ENCODE measurements at places on chromosomes 1 and 21.

GRCh38 chr21:31708541-31708940, 23.4 kb downstream of the SCAF4 start:
- DNase-seq = no peak

DNA sequence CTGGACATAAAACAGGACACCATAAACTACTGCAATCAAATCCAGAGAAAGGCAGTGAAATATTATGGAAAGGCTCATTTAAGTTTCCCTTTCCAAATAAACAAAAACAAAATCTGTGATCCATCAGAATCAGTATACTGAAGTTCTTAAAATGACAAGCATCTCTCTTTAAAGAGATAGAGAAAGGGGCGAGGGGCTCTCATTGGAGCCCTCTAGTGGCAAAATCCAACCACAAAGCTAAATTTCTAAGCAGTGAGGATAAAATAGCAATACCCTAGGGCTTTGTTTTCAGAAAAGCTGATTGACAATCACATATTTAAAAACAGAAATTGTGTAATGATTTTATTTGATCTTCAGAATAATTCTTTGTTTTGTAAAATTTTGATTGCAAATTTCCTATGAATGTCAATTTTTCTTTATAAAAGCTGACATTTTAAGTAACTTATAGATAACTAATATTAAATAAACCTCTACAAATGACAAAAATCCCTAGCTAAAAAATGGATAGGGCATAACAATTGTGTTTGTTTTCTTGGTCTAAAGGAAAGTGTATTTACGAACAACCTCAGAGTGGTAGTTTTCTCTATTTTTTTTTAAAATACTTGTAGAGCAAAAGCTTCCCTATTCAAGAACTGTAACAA, 138.2 kb downstream of the COL24A1 start:
- DNase-seq = no peak

DNA sequence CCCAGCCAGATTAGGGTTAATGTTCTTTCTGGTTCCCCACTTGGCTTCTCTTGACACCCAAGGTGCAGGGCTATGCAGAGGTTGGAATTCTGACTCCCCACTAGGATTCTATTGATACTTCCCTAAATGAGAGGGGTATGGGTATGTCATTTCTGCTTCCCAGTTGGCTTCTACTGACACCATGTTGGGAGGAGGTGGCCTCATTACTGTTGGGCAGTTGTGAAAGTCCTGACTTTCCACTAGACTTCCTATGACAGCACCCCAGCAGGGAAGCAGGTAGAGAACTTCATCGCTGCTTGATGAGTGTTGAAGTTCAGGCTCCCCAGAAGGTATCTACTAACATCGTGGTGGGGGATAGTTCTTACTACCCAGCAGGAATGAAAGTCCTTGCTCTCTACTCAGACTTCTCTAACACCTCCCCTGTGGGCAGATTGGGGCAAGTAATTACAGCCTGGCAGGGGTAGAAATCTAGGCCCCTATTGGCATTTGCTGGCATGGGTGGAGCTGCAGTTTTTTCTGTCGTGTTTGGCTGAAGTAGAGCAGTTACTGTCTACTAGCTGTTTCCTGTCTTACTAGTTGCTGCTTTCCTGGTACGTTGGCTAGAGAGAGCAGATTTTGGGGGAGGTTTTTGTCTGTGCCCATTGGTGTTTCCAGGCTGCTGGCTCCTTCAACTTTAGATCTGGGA, 41.5 kb downstream of the ZYG11B start:
- no peak for DNase-seq

DNA sequence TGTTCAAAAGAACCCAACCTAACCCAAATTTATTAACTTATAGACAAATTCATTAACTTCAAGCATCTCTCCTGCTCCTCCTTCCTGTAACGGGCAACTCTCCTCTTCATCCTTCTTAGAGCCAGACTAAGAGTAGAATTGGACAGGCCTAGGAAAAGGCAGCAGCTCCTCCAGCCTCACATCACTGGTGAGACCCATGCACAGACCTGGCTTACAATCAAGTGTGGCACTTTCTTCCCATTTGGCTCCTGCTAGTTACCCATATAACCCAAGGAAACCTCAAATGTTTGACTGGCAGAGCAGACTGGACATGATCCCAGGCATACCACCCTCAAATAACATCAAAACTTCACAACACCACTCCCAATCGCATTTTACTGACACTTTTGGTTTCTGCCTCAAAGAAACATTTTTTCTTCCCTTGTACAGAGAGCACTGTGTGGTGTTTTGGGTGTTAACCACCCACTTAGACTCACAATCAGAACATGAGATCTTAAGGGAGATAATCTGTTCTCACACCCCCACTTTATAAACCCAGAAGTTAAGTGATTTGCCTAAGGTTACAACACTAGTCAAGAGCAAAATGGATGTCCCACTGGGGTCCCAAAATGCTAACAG, 101.4 kb downstream of the SIPA1L2 start:
- no peak for DNase-seq

DNA sequence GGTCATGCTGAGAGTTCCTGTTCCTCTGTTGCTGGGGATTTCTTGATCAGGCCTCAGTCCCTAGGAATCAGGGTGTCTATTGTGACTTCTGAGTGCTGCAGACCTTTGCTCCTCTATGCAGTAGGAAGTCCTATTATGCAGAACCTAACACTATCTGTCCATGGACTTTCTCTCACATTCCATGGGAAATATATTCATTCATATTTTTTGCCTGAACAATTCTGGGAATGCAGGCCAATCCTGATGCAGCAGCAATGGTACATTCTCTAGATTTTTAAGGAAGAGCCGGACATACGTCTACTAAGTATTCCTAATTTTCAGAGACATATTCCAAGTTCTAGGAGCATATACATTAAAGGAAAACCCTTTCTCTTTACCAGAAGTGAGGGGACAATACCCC, 61.1 kb upstream of the C1orf87 start:
- DNase-seq = no peak

GRCh38 chr21:34826836-34827235, 158.0 kb downstream of the CLIC6 start:
- DNase-seq = no peak

- DNase-seq = no peak
Measured at GRCh38 chr1:242524571-242525359, at the start of gene PLD5. PLD5 (minus strand) TSS chr1:242524697.

DNA sequence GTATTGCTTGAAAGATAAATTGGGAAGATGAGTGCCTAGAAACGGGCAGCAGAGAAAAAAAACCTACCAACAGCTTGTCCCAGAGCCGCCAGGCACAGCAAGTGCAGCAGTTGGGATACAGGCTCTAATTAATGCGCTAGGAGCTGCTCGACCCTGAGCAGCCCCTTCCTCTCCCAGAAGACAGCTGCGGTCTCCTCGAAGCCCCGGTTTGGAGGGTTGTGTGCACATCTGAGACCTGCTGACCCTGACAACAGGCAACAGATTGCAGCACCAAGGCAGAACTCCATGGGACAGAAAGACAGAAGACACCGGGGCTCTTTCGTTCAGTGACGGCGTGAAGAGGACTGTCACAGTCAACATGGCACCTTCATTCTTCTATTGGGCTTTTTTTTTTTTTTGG, 101.4 kb downstream of the TSEN15 start:
- no peak for DNase-seq

Data from lower lobe of right lung (tissue), 2 donors.